ENCODE measurements at places on chromosomes 13 and 19. TPM values are rescaled to one million over a fixed set of nuclear protein-coding genes. Genes with fewer than 3 reads are reported as not detected.

The FARSA gene
- total RNA-seq = 106 TPM

The DCLK1 gene
- total RNA-seq = not detected

The CCDC61 gene
- total RNA-seq = 26.3 TPM

The CEACAM20 gene
- total RNA-seq = not detected

The PSPN gene
- total RNA-seq = 2.1 TPM

The ZNF98 gene
- not detected for total RNA-seq

- DNase-seq = no peak
- H3K27ac ChIP-seq = no peak overlapping the region
- H3K4me3 ChIP-seq = no peak overlapping the region
- no peaks in the 10 kb centered on the region for H3K4me1 ChIP-seq
- H3K36me3 ChIP-seq = no peaks in the 10 kb centered on the region
- peaks cover 9% of the 10 kb centered on the region for H3K27me3 ChIP-seq
Measured at GRCh38 chr13:50867637-50867945, 24.1 kb upstream of the DLEU7 start.

- no peaks in the 10 kb centered on the region for H3K36me3 ChIP-seq
- no peak overlapping the region for H3K27ac ChIP-seq
- no peak overlapping the region for H3K4me3 ChIP-seq
- no peaks in the 10 kb centered on the region for H3K27me3 ChIP-seq
Measured at GRCh38 chr19:3668331-3669081, 31.8 kb downstream of the PIP5K1C start.

DNA sequence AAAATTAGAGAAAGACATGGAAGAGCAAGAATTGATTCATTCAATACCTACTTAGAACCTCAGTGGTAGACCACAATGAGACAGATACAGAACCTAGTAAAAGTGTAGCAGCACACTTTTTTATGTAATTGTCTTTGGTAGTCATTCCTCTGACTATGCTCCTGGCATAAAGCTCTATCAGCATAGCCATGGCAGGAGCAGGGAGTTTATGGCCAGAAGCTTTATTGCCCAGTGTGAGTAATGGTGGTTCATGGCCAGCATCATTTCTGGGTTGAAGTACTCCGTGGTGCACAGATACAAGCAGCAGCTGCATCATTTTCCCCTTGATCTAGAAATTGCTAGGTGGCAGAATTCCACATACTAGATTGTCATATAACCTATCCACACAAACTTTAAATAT lies 352.6 kb downstream of the TBC1D4 start:
- no peaks in the 10 kb centered on the region for H3K4me1 ChIP-seq
- no peaks in the 10 kb centered on the region for H3K36me3 ChIP-seq
- no peak overlapping the region for H3K4me3 ChIP-seq
- H3K27ac ChIP-seq = no peak overlapping the region
- DNase-seq = no peak
